Bronchial epithelial cell (primary cell): ENCODE measurements at places on chromosomes 5 and 9. TPM values are rescaled to one million over a fixed set of nuclear protein-coding genes. Genes with fewer than 3 reads are reported as not detected.

GARNL3 gene
- 2.4 and 5.4 TPM in 2 replicates for total RNA-seq

OR1J2 gene
- total RNA-seq: not detected in 2 replicates

IL33 gene
- total RNA-seq: 1.0 and 2.4 TPM in 2 replicates

GPX3 gene
- total RNA-seq: 79.0 and 182 TPM in 2 replicates

ELOVL7 gene
- 22.1 and 45.6 TPM in 2 replicates for total RNA-seq

LCN1 gene
- total RNA-seq: not detected in 2 replicates

RALGPS1 gene
- 3.2 and 8.4 TPM in 2 replicates for total RNA-seq

PCDHA12 gene
- total RNA-seq: under 0.01 and 0.13 TPM in 2 replicates

ADRB2 gene
- total RNA-seq: 18.7 and 21.9 TPM in 2 replicates

RANBP17 gene
- 6.8 and 10.6 TPM in 2 replicates for total RNA-seq

ZNF483 gene
- 0.26 and 0.51 TPM in 2 replicates for total RNA-seq

BRIX1 gene
- total RNA-seq: 17.4 and 29.0 TPM in 2 replicates

HSPA4 gene
- total RNA-seq: 122 and 142 TPM in 2 replicates

ENHO gene
- total RNA-seq: 0.13 TPM in 1 of 2 replicates, not detected in the other

FAT2 gene
- total RNA-seq: 34.2 and 62.6 TPM in 2 replicates

CNTNAP3 gene
- total RNA-seq: 9.1 and 11.6 TPM in 2 replicates

C9orf153 gene
- total RNA-seq: 0.26 TPM in 2 replicates

TNFSF15 gene
- total RNA-seq: under 0.01 TPM in 1 of 2 replicates, not detected in the other

CCDC69 gene
- total RNA-seq: 0.79 and 1.7 TPM in 2 replicates

DOCK8 gene
- total RNA-seq: 0.26 and 0.38 TPM in 2 replicates

PCDHGA10 gene
- total RNA-seq: 2.1 and 5.2 TPM in 2 replicates

PCDHB4 gene
- 0.13 TPM in 1 of 2 replicates, not detected in the other for total RNA-seq
